ENCODE measurements at places on chromosomes 5 and 9.

DNA sequence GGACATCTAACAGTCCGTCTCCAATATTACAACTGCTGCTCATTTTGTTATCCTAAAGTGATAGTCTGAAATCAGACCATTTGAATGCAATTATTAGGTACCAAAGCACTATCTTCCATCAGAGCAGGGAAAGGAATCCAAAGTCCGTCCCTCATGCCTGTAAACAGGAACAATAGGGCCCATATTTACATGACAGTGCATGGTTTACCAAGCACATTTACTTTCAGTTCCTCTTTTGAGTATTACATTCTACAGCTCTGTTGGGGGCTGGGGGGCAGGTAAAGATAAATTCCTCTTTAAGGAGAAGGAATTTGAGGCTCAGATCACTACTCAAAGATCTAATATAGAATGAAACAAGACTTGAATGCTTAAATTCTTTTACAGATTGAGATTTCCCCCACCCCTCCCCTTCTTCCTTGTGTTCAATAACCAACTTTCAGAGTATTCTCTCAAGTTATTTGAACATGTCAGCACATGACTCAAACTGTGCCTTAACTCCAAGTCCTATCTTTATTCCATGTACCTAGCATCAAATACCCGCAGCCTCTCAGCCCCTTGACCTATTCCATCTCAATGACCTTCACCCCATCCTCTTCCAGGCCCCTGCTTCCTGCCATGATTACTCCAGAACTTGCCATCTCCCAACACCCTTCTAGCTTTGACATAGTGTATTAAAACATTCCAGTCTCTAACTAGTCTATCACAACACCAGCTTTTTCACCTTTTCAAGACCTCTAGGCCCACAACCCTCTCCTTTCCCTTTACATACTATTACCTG is 71.0 kb downstream of the BRINP1 start:
- DNase-seq, result no peak

GRCh38 chr5:179231309-179231708 is 114.0 kb downstream of the ADAMTS2 start:
- DNase-seq, result no peak

- DNase-seq, result no peak
Observed at GRCh38 chr5:51202161-51202560, 181.1 kb upstream of the ISL1 start.

DNA sequence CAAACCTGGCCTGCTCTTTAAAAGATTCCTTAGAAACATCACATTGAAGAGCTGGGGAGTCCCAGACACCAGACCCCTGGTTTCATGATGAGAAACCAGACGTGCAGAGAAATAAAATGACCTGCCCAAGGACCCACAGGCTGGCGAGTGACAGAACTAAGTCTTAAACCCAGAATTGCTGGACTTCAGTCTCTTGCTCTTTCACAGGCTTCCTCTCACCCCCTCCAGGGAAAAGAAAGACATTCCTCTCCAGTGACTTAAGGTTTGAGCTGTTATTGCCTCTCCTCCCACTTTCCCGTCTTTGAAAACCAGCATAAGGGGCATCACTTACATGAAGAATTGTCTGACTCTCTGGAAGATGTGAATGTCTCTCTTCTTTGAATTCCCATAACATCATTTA is 535.2 kb downstream of the IRX1 start:
- no peak for DNase-seq

DNA sequence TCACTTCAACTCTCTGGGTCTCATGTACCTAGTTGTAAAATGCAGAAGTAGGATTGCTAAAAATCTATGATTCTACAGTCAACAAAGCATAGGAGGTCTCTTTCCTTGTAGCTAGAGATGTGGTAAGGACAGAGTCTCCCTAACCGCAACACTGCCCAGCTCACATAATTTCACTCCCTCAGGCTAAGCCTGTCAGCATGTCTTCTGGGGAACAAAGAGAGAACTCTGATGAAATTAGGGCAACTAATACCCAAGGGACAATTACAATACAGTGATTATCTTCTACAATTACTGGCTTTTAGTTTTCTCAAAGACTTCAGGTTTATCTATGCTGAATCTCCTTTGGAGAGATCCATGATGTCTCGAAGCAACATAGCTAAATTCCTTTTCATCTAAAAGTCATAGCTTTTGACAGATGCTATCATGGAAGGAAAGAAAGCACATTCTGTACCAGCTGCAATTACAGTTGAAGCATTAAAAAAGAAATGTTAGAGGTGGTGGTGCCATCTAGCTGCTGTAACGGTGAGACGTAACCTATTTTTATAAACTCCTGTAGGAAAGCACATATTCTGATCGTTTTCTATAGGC is 141.1 kb upstream of the TARS1 start:
- no peak for DNase-seq

- no peak for DNase-seq
Observed at GRCh38 chr5:93300309-93300923, 280.6 kb downstream of the NR2F1-AS1 start.

- no peak for DNase-seq
Observed at GRCh38 chr5:99129768-99130501, 201.1 kb upstream of the CHD1 start.

DNA sequence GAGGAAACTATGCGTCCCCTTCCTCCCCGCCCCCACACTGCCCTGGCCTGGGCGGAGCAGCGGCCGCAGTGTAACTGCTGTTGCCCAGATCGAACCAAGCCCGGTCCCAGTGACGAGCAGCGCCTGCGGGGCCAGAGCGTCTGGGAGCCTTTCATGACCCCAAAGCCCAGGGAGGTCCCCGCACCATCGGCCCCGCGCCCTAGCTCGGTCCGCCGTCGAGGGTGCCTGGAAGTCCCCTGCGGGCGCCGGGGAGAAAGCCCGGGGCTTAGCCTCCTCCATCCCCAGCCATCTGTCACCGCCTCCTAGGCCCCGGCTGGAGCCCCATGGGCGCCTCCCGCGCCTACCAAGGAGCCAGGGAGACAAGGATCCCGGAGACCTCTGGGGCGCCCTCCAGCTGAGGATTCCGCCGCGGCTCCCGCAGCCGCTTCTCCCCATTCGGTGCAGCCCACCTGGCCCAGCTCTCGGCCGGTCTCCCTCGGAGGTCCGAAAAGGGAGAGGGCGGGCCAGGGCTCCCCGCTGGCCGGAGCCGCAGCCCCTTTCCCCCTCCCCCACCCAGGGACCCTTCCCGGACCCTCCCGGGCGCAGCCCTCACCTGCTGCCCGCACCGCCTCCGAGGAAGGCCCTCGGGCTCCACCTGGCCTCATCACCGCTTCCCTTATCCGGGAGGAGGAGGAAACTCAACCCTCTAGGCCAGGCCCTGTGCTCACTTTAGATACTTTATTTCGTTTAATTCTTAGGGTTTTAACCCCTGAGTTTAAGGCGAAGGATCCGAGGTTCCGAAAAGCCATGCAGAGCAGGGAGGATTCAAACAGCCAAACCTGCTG is 45.6 kb downstream of the APTX start:
- DNase-seq, result no peak

- DNase-seq, result no peak
Observed at GRCh38 chr9:93930070-93930469, 25.1 kb downstream of the BARX1 start.

DNA sequence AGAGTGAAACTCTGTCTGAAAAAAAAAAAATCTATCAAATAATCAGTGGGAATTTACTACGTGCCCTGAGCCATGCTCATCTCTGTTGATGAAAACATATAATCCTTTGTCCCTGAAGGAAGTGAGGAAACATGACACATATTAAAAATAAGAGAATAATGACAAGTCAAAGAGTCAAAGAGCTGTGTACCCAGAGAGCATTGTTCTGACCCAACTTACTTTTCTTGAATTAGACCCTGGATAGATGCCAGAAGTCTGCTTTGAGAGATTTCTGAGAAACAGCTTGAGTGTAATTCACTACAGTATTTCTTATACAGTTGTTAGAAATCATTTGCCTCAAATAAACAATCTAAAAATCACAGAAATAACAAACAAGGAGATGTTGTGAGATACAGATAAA is 490.0 kb upstream of the PIK3R1 start:
- no peak for DNase-seq

GRCh38 chr9:110443146-110443865 is 105.6 kb upstream of the TXNDC8 start:
- peak; percentile 71 for DNase-seq

DNA sequence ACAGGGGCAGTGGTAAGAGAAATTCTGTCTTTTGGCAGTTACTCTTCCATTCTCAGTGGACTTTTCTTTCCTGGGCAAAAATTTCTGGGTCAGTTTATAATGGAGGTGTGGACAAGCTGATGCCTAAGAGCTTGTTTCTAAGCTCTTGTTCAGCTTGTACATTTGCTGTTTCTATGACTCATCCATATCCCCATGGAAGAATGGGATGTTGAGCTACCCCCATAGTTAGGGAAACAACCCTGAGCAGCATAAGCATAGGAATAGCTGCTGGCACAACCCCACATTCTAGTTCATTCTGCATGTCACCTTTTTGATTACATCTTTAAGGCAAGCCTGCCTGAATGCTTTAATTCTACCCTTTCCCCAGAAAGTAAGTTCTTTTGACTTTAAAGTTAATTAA is 173.3 kb downstream of the PSAT1 start:
- no peak for DNase-seq

DNA sequence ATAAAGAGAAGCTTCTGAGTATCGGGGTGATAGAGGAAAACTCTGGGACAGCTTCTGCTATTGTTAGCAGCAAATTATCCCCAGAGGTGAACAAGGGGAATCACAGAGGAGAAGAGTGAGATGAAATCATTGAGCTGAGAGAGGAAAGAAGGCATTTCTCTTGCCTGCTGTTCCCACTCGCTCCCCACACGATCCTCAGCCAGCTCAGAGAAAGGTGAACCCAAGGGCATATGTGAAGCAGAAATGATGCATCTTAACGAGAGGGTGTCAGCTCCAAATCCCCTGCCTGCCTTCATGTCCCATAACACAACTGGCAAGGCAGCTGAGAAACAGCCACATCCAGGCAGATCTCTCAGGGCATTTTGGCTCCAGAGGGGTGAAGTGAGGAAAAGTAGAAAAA is 111.6 kb downstream of the BRINP1 start:
- DNase-seq, result no peak

- no peak for DNase-seq
Observed at GRCh38 chr5:165272436-165272835, 1767.0 kb downstream of the MAT2B start.

All from NCI-H510A treated with DMSO at 0.1 percent for 48 hours (cell line).